ENCODE measurements at places on chromosomes 6 and 20.
A peak's percentile ranks its signal among the peaks of the same experiment; 100 is the strongest.

DNA sequence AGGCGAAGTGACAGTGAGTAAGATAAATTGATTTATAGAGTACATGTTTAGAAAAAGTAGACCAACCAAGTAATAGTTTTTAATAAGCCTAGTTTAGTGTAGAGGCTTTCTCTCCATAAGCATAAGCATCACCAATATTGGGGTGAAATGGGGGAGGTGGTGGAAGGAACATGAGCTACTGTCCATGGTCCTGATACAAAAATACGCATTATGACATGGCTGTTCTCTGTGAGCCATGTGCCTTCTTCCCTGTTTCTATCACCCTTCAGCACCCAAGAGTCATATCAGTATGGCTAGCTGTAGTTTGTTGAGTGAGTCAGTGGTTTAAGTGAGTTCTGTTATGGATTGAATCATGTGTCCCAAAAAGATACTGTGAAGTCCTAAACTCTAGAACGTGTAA, 150.8 kb downstream of the EDN1 start:
- no peak for DNase-seq

- no peak for DNase-seq
Measured at GRCh38 chr6:63440057-63440456, 120.3 kb upstream of the LGSN start.

DNA sequence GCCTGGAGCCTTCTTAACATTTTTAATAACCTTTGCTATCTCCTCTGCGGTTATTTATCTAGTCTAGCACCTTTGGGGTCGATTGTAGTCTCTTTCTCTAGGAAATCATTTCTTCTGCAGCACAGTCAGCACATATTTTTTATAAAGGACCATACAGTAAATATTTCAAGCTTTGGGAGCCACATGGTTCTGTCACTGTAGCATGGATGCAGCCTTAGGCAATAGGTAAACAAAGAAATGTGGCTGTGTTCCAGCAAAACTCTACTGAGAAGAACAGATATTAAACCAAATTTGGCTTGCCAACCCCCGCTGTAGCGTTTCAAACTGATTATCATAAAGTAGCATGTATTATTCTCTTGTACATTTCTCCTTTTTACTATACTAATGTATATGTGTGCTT, 95.7 kb downstream of the SLC23A2 start:
- no peak for DNase-seq

- no peak for DNase-seq
Measured at GRCh38 chr6:116543149-116543548, 2.3 kb downstream of the TRAPPC3L start.

DNA sequence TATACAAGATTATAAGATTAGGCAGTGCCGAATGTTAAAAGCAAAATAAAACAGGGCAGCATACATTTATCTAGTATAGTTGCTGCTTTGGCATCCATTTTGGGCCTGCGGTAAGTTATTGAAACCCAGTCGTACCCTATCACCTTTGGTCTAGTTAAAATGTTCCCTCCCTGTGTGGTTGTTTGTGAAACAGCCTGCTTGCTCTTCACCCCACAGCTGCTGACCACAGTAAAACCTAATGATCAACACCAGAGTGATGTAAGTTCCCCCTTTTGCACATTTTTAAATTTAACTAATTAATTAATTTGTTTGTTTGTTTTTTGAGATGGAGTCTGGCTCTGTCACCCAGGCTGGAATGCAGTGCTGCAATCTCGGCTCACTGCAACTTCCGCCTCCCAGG, 50.3 kb upstream of the TXNDC5 start:
- no peak for DNase-seq

DNA sequence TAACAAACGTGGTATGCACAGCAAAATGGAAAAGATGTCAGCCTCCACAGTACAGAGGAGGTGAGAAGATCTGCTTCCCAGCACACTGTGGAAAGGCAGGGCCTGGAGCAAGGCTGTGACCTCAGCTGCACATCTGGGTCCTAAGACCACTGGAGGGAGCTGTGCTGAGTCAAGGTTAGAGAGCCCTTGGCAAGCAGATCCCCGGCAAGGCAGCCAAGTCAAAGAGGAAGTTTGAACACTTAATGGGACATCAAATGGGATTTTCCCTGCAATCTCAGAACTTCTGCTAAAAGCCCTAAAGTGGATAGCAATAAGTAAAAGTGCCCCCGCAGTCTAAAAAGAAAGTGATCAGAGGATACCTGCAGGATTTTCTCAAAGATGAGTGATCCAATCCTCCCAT, 39.5 kb downstream of the UNC5CL start:
- DNase-seq: peak; percentile 23

GRCh38 chr20:62956387-62957135, 4.1 kb downstream of the SLC17A9 start:
- DNase-seq: no peak

DNA sequence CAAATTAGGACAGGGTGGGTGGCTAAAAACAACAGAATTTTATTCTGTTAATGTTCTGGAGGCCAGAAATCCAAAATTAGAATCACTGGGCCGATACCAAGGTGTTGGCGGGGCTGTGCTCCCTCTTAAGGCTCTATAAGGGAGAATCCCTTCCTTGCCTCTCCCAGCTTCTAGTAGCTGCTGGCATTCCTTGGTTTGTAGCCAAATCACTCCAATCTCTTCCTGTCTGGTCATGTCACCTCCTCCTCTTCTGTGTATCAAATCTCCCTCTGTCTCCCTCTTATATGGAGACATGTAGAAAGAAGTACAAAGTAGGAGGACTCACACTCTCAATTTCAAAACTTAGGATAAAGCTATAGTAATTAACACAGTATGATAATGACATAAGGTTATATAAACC, 102.9 kb upstream of the SIRPA start:
- DNase-seq: no peak

- DNase-seq: no peak
Measured at GRCh38 chr6:66796987-66797386, 1090.0 kb upstream of the EYS start.

DNA sequence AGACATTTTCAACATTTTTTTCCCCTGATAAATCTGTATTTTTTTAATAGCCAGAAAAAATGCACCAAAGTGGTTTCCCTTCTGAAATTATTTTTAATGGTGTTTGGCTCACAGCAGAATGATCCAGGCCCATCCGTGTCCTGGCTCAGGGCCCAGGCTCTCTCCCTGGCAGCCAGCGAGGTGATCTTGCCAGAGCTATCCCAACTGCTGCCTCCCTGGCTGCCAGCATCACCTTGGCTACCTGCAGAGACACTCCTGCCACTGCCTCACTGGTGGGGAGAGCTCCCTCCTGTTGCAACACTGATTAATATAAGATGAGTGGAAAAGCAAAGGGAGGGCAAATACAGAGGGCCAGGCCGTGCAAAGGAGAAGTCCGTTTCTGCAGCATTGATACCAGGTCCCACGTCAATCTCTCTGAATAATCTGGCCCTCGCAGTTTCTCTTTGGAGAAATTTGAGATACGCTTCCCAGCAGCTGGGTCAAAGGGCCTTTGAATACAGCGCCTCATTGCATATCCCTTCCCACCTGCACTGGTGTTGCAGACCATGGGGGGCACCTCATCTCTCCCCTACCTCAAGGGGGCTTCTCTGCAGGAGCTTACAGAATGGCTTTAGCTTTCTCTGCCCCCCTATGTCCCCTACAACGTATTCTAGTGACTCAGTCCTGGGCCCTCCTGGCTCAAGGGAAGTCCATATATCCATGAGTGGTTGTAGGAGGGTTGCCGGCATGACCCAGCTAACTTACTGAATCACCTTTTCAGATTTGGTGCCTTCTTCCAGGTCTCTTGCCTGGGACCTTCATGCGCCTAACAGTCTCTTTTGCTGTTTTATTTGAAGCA, 12.8 kb upstream of the DSTN start:
- no peak for DNase-seq

DNA sequence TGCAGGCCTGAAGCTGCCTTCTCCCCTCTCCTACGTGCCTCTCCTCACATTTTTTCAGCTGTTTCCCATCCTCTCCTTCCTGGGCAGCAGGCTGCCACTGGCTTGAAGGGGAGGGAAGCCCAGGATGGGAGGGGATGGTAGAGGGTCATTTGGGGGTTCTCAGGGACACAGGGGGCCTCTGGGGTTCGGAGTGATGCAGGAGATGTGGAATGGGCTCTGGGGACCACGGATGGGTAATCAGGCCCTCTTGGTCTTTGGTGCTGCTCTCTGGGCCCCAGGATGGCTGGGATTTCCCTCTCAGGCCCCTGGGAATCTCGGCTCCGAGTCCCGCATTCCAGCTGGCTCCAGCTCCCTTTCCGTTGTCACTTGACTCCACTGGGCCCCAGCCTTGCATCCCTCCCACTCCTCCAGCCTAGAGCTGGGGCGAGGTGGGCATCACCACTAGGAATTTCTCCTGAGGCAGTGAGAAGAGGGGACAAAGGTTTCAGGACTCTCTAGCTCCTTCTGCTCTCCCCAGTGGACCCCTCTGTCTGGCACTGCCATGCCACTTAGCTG, 2.0 kb upstream of the DDR1 start:
- no peak for DNase-seq

DNA sequence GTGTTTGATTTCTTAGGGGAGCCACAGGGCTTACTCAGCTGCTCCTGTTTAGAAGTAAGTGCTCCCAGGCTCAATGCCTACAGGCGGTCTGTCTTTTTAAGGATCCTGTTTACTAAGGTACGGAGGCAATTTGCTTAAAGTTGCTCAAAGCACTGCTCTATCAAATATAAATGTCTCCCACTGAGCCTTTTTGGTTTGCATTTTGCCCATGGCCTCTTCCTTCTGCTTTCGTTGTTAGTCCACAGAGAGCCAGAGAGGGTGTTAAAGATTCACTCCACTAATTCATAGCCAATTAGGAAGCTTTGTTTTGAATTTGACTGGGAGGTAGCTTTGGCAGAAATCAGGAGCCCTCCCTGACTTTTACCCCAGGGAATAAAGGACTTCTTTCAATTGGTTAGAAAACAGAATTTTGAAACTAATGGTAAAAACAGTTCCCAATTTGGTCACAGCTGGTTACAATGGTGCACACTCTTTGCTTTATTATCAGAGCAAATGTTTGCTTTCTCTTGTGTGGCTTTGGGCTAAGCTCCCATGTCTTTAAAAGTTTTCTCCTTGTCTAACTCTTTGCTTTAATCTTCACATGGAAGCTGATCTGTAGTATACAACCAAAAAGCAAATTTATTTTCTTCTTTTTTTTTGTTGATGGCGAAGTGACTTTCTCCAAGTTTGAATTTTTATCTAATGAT, 126.2 kb downstream of the IMPG1 start:
- no peak for DNase-seq

GRCh38 chr20:34165018-34165619, 53.1 kb upstream of the EIF2S2 start:
- no peak for DNase-seq

DNA sequence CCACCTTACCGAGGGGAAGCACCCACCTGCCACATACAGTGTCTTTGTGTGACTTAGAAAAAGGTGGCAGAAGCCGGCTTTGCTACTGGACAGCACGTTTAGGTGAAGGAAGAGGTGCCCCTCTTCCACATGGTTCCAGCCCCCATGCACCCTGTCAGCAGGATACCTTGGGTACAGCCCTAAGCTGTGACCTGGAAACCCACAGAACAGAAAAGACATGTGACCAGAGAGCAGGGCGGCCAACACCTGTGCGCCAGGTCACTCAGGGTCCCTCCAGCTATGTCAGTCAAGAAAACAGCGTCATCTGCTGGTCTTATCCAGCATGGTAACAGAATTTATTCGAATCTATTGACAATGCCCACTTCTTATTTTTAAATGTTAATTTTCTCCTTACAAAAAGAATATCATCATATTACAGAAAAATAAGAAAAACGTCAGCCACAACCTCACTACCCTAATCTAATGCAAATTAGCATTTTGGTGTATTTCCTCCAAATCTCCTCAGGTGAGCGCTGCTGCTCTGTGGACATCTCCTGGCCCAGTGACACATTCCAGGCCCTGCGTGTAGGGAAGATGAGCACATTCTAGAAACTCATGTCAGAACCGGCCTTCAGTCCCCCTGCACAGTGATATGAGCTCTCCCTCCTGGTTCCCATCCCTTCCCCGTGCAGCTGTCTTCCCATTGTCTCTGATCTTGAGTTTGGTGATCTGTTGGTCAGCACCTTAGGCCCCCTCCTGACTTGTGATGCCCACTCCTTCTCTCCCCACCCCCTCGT, 37.2 kb downstream of the GTF2H5 start:
- no peak for DNase-seq

DNA sequence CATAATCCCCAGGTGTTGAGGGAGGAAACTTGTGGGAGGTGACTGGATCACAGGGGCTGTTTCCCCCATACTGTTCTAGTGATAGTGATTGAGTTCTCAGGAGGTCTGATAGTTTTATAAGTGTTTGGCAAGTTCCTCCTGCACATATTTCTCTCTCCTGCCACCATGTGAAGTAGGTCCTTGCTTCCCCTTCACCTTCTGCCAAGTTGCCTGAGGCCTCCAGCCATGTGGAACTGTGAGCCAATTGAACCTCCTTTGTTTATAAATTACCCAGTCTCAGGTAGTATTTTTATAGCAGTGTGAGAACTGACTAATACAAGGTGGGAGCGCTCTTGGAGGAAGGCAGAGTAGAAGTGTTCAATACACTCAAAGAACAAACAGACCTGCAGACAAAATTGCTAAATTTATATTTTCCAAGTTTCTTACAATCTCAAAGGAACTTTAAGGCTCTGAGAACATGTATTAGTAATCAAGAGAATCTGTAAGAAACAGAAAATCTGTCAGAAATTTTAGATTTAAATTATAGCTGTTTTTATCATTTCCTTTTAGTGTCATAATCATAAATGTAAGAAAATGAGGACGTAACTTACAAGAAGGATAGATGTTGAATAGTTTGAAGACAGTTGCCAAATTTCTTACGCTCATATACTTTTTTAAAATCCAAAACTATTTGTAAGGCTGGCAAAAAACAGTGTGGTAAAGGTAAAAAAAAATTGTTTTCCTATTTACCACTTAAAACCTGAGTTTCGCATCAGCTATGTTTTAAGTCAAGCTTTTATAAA, 77.7 kb downstream of the ASCC3 start:
- DNase-seq: no peak

GRCh38 chr6:72683797-72684196, 61.9 kb downstream of the KCNQ5 start:
- no peak for DNase-seq

DNA sequence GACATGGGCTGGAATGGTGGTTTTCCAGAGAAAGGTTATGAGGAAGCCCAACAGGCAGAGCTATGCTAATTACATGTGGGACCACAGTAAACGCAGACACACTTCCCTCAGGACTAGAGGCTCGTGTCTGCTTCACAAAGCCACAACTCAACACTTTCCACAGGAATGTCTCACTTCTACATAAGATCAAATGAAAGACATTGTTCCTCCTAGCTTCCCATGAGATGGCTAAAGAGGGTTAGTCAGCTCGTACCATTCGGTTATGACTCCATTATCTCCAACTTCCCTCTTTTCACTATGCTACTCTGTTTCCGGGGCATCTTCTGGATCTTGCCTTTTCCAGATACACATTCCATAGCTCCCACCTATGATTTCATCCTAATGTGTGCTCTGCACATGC, 29.1 kb upstream of the ZC3H12D start:
- no peak for DNase-seq

DNA sequence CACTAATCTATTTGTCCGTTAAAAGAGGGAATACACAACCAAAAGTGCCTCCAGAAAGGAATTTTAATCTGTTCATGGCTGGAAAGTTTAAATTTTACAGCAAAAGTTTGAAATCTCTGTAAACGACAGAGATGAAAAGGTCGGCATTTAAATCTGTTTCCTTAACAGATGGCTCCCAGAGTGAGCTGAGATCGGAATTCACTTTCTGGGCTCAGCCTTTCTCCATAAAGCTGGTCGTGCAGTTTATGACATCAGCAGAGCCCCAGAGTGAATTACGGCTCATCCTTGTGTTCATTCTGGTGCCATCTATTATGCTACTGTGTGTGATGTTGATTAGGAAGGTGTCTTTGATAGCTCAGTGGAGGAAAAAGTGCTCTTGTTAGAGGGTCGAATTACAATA, 117.6 kb upstream of the ZFP64 start:
- DNase-seq: no peak

All from CD4-positive, alpha-beta T cell treated with Interleukin-21 for 1 hour (primary cell).